ENCODE measurements at places on chromosomes 3 and 15.

- DNase-seq, result no peak
Measured at GRCh38 chr3:69936266-69936665, 63.3 kb upstream of the SAMMSON start.

DNA sequence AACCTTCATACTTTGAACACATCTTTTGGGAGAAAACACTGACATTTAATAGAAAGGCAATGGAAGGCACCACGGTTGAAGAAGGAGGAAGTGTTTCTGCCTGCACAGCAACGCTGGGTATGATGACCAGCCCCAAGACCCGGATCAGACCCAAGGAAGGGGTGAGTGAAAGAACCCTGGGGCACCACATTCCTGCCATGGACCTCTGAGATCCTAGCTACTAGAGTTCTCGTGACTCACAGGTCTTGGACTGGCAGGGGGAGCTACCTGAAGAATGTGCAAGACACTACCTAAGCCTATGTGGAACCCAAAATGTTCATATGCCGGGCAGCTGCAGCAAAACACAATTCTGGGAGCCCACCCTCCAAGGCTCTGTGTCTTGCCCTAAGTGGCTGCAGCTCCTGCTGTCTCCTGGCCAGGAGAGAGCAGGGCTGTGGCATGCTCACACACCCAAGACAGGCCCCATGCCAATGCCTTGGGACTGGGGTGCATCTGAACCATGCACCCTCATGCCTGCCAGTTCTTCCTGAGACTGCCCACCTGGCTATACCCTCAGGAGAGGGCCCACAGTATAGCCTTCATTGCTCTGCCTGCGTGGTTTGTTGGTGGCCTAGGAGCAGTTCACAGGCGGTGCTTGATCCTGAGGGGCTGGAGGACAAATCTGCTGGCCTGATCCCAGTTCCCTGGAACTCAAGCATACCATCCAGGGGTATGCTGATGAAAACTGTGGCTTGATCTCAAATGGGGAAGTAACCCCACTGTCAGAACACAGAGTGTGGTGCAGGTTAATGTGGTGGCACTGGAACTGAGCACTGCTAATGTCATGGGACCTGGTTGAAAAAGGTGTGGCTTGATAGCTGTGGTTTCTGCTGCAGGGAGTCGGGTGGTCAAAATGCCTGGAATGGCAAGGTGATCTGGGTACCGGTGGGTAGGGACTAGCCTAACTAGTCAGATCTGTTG is 353.3 kb upstream of the ARHGEF26 start:
- DNase-seq, result no peak

- DNase-seq, result no peak
Measured at GRCh38 chr3:30623351-30623750, 16.9 kb downstream of the TGFBR2 start.

DNA sequence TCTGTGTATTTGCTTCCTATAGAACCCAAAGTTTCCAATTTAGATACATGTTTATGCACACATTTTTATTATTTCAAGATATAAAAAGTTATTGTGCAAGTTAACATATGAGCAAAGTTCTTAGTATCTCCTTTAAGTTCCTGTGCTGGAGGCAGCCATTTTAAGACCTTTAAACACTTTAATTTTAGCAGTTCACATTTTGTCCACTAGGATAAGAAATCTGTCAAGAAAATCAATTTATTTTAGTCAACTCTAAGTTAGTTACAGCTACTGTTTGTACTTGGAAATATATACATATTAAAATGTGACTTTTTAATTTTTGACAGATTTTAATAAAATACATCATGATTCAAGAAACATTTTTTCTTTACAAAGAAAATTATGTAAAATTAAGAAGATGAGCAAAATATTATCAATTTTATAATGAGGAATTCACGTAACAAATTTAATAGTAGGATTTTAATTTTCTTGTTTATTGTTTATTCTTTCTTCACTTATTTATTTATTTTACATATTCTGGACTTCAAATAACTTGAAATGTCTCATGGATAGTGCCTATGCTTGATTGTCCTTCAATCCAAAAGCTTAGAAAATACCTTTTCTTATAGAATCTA is 402.6 kb upstream of the GBE1 start:
- no peak for DNase-seq

DNA sequence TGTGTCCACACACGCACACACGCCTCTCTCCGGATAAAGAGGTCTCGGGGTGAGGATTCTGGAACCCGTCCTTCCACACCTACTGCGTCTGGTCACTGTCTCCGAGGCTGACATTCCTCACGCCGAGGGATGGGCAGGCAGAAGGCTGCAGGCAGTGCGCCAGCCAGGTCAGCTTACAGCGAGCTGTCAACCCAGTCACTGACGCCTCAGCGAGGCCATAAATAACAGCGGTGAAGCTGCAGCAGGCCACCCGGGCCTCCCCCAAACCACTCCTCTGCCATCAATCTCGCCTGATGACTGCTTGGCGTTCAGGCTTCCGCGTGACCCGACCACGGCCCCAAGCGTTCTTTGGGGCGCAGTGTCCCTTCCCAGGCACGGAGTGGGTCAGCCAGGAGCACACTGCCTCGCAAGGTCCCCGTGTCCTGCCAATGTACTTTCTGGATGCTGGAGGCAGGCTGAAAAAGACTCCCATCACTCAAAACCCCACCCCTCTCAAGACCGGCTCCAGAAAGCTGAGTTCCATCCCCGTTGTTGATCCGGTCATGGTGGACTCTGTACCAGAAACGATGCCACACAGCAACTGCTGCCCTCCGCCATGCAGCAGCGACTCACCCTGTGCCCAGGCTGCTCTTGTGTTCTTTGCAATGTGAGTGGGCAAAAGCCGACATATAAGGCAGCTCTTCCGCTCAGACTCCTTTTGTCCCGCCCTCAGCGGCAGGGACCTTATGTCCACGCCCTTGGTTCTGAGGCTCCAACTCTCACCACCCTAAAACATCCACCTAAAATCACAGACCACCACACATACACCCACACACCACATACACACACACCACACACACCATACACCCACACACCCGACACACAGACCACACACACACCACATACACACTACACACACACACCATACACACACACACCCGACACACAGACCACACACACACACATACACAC is 27.1 kb downstream of the CPN2 start:
- peak; percentile 52 for DNase-seq

DNA sequence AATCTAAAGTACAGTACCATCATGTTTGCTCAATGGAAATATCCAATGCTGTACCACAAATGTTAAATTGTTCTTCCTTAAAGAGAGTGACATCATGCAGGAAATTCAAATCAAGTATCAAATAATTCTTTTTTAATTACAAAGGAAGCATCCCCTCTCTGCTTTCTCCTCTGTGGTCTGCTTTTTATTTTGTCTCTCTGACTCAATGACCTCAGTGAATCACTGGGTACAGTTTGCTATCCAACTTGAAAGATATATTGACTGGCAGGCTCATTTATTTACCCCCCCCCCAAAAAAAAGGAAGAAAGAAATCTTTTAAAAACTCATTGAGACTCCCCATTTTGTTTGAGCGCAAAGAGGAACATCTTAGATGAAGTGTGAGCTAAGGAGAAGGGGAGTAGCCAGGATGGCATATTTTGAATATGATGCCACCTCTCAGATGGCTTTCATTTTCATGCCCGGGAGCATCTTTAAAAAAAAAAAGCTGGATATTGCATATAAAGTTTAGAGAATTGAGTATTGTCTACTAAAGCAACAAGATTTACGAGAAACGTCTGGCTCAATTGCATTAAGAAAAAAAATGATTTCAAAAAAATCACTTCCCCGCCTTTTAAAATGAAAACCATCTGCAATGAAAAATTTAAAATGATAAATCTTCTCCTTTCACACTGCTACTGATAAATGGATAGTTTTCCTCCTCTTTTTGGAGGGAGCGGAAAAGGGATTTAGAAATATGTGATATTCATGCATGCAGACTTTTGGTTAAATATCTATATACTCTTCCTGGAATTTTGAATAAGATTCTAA is 307.1 kb upstream of the DPH6 start:
- DNase-seq, result no peak

DNA sequence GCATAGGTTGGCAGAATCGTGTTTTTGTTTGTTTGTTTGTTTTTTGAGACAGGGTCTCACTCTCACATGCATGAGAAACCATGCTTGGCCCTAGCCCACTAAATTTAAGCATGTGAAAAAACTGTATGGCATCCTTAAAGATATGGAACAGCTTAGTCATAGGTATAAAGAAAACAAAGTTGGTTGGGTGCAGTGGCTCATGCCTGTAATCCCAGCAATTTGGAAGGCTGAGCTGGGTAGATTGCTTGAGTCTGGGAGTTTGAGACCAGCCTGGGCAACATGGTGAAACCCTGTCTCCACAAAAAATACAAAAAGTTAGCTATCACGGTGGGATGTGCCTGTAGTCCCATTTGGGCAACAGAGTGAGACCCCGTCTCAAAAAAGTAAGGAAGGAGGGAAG is 25.2 kb downstream of the EXD1 start:
- DNase-seq, result no peak

DNA sequence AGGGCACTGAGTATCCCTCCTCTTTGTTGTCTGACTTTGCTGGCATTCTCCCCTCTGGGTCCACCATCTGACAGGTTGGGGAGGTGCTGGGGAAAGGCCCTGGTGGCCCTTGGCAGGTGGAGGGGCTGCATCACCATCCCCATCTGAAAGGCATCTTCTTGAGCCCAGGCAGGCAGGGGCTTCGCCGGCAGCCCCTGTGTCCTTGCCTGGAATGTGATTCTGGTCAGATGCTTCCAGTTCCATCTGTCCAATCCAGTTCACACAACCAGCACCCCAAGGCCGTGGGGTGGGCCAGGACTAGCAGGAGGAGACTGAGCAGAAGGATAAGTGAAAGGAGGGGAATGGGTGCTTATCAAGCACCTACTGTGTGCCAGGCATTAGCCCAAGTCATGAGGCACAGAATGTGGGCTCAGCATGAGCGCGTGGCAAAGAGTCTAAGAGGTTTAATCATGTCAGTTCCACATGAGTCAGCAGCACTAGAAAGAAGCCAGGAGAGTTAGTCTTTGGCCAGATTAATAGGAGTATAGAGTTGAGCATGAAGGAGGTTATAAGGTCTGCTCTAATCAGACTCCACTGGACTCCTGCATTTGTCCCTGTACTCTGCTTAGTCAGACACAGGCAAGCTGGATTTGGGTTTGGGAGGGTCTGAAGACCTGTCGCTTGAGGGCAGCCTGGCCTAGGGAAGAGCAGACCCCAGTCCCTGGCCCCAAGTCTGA is 10.5 kb upstream of the TXNRD3 start:
- no peak for DNase-seq

DNA sequence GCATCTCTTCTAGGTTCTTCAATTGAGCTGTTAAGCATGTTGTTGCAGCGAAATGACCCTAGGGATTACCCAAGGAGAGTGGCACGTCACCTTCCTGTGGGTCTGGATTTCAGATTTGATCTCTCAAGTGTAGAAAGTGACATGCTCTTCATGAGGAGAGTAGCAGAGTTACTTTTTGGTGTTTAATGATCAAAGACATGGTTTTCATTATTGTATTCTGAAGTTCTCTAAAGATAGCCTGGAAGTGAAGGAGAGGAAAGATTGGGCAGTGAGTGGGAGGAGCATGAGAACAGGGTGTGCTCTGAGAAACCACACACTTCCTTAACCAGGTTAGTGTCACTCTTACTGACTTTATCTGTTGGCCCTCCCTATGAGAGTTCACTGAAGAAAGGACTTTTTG is 153.6 kb downstream of the AKAP13 start:
- DNase-seq, result no peak

GRCh38 chr3:57961828-57962447 is 46.3 kb upstream of the FLNB start:
- DNase-seq, result no peak

DNA sequence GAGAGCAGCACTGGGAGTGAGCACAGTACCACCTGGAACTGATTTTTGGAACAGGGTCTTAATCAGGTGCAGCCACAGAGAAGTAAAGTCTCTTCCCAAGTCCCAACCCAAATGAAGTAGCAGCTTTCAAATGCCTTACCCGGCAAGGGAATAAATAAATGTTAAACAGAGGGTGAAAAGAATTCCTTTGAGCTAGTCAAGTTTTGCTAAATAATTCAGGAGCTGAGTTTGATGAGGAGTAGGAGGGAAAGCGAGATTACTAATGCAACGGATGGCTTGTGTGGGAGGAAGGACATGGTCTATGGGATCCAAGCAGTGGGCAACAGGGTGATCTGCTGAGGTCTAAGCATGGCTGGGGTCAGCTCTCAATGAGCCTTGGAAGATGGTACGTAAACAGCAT is 204.5 kb upstream of the ST8SIA2 start:
- no peak for DNase-seq

DNA sequence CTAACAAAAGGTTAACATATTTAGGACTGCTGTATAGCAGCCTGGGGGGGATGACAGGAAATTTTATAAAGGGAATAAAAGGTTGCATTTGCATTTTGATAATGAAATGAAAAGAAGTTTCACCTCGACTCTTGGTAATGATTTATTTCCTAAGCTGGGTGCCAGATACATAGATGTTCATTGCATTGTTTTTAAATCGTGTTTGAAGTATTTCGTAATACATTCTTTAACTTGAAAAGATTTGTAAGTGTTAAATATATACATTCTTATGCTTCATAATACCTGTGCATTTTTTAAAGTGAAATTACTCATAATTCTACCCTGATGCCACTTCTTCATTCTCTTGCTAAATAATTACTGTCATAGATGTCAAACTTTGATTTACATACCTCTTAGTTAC is 22.8 kb downstream of the LDHAL6B start:
- DNase-seq, result no peak

GRCh38 chr3:16174389-16174788 is at the start of gene GALNT15:
Gene GALNT15 (plus strand): TSS chr3:16174680. CDS start chr3:16175152, 472 bp downstream.
- DNase-seq, result peak; percentile 90

- no peak for DNase-seq
Measured at GRCh38 chr3:61381745-61382392, 130.6 kb upstream of the FHIT start.

DNA sequence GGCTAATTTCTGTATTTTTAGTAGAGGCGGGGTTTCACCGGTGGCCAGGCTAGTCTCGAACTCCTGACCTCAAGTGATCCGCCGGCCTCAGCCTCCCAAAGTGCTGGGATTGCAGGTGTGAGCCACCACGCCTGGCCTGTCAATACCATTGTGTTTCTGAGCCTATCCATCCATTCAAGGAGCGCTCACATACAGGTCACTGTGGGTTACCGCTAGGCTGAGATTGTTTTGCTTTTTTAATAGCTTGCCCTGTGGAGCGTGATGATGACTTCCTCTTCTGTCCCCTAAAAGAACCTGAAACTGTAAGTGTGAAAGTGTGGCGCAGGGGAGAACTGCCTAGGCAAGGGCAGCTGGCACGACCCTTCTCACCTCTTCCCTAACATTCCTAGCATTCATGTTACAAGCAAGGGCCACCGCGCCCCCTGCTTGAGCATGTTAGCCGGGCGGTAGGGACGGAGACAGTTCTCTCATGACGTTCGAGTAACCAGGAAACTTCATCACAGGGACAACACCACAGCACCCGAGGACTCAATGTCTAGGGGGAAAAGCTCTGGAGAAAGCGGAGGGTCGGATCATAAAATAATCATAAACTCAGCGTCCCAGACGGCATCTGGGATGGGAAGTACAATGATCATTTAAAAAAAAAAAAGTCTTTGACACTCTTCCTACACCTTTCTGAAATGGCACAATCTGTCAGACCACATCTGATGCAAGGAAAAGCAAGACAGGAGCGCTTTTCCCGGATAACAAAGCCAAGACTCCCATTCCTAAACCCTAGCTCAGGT is 790 bp downstream of the LAMP3 start:
- no peak for DNase-seq

GRCh38 chr15:22884344-22884743 is 45.9 kb downstream of the NIPA2 start:
- DNase-seq, result no peak

Measured in right lobe of liver (tissue), 6 donors.